ENCODE measurements at places on chromosomes 12 and 14. TPM values are rescaled to one million over a fixed set of nuclear protein-coding genes. Genes with fewer than 3 reads are reported as not detected.
A peak's percentile ranks its signal among the peaks of the same experiment; 100 is the strongest.

DNA sequence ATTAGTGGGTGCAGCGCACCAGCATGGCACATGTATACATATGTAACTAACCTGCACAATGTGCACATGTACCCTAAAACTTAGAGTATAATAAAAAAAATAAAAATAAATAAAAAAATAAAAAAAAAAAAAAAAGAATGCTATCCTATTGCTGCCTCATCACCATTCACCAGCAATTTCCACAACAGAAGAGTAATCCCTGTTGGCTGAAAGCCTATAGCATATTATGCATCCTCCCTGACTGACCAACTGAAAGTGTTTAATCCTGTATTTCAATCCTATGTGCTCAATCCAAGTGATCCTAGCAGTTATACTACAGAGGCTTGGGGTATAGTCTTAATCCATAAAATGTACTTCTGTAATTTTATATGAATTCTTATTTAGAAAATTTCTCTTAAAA lies 18.5 kb downstream of the DICER1 start:
- no peak for DNase-seq

DNA sequence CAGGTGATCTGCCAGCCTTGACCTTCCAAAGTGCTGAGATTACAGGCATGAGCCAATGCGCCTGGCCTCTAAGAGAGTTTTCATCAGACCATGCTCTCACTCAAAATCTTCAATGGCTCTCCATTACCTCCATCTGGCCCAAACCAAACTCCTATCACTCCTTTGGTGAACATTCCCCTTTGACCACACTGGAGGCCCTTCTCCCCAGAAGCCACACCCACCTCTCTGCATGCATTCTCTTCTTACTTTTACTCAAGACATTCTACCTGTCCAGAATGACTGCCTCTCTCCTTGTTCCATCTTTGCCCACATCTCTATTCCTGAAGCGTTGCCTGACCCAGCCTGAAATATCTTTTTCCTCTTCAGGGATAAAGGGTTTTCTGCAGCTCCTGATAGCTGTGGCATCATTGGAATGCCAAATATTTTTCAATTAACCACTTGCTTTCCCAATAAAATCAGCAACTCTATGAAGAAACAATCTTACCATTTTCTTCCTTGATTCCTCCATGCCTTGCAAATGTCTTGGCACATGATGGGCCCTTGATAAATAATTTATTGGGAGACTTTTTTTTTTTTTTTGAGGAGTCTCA lies 15.5 kb downstream of the PLEK2 start:
- DNase-seq, result no peak

- DNase-seq, result peak; percentile 13
Measured at GRCh38 chr14:24053548-24054323, 1.9 kb downstream of the CARMIL3 start.

GRCh38 chr14:94770251-94770749 lies 387 bp upstream of the GSC start:
- no peak for DNase-seq

DNA sequence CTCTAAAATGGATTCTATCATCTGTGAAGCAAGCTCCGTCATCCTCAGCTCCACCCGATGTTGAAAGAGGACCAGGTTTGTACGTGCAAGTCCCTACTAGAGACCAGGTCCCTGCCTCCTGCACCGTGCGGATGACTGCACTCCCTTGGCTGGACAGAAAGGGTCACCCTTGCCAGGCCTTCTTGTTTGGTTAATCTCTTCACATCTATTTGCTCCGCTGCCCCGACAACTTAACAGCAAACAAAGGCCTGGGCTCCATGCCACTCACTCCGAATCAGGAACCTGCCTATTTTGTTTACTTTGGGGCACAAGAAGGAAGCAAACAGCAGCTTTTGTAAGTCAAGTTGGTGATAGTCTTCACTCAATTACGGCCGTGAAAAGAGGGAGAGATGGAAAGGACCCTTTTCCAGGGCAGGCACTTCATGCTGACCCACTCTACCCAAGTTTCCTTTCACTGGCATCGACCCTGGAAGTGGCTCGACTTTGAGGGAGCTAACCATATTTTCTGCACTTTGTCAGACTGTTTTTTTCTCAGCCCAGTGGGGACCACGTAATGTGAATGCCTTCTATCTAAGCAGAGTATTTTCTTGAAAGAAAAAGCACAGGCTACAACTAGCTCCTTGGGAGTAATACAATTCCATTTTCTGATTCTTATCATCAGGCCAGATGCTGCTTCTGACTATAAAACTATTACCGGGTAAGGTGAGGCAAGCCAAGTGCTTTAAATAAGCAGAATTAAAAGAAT lies 202.6 kb downstream of the FOXN3 start:
- DNase-seq, result peak; percentile 67

DNA sequence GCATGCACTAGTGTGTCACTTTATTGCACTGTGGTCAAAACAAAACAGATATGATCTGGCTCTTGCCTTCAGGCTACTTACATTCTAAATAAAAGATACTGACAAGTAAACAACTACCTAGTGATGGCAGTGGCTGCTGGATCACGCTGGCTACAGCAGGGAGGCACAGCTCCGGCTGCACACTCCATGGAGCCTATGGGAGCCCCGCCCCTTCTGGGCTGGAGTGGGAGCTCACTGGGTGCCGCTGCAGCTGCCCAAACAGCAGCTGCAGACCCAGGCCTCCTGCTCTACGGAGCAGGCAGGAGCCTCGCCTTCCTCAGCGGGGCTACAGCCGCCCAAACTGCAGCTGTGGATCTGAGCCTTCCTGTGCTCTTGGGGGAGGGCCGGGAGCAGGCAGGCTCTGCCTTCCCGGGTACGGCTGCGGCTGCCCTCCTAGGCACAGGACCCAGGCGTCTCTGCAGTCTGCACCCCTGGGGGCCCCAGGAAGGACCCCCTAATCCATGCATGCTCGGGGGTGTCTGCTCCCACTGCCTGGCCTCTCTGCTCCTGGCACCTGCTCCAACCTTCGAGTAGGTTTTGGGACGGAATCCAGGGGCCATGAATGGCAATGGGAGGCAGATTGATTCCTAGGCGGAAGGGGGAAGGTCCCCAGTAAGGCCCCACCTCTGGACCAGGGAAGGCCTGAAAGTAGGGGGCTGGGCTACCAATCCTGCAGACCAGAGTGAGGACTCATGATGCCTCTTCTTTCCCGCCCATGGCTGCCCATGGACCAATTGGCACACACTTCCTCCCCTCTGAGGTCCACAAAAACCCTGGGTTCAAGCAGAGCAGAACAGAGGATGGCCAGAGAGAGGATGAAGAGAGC lies 253.1 kb downstream of the ANO6 start:
- DNase-seq, result no peak

- DNase-seq, result no peak
Measured at GRCh38 chr14:99413172-99413571, 67.5 kb downstream of the SETD3 start.

- DNase-seq, result no peak
Measured at GRCh38 chr12:42757624-42758119, 168.1 kb upstream of the PRICKLE1 start.

GRCh38 chr12:44972746-44973421 lies 78.0 kb downstream of the DBX2 start:
- DNase-seq, result no peak

- no peak for DNase-seq
Measured at GRCh38 chr12:16599081-16599480, 6.9 kb downstream of the LMO3 start.

- DNase-seq, result no peak
Measured at GRCh38 chr14:64463195-64463594, 2.1 kb upstream of the AKAP5 start.

DNA sequence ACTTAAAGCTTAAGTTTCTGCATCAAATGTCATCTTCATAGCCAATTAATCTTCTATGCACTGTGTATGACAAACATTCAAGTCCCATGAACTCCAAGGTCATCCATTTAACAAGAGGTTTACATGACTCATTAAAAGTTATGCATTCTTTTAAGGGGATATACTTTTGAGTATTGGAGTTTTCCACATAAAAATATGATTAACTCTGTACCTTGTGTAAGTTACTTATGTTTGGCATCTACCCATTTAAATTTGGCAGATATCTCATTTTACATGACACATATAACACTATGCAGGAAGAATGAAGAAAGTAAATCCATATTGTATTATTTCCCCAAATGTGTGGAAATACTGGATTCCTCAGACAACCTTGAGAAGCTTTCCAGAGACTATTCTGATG lies 240.2 kb downstream of the PAX9 start:
- DNase-seq, result no peak

GRCh38 chr12:79710707-79711483 lies 20.1 kb upstream of the PAWR start:
- no peak for DNase-seq

DNA sequence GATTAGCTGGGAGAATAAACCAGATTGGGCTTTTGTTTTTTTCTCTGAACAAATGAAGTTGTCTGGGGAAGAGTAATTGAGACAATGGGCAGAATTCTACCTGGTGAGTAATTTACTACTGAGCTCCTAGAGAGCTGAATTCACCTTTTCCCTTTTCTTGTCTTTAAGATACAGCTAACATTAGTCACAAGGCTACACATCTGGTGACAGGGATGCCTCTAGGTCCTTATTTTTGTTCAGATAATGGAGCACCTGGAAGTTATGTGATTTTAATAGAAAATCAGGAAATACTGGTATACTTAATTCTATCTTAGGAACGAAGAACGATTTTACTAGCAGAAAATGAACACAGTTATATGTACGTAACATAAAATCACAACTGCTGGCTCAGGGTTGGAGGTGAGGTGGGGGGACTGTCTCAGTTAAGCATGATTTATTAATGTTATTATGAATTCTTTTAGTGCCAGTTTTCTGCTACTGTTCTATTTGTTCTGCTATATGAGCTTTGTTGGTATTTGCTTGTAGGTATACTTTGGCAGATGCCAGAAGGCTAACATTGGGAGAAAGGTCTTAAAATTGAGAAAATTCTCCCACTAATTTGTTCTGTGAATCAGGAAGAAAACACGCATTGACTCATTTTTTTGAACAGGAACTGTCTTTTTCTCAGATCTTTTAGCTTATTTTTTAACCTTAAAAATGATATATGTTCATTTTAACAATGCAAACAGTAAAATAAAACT lies 482.7 kb upstream of the RGS6 start:
- no peak for DNase-seq

DNA sequence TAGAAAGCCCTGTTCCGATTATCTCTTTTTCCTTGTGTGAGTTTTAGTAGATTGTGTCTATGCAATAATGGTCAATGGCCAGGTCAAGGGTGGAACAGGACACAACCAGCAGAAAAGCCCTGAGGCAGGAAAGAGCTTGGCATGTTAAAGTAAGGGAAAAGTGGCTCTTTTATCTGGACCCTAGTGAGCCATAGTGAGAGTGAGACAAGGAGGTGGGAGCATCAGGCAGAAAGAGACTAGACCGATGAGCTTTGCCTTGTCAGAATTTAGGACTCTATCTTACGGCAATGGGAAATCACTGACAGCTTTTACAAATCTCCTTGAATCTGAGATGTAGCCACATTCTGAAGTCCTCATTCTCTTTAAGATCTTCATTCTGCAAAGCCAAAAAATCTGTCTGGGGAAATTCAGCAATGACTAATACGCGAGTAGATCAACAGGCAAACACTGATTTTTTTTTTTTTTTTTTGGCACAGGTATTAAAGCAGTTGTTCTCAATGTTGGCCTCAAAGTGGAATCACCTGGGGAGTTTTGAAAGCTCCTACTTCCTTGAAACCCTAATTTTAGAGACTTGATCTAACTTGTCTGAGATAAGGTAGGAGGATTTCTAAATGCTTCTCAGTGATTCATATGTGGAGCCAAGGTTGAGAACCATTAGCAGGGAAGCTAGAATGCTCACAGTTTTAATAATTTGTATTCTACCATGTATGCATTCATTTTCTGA lies 33.9 kb downstream of the TMEM19 start:
- no peak for DNase-seq

DNA sequence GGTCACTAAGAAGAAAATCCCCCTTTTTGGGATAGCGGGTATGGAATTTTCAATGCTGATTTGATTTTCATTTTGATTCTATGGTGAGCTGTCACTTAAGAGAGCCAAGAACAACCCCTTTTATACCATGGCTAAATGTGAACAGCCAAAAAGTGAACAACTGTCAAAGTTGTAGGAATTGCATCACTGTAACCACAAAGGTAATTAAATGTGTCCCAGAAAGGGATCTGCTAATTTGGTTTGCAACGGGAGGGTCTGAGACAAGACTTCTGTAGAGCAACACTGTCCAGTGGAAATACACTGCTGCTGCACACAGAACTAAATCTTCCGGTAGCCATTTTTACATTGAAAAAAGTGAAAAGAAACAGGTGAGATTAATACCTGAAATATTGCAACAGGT lies 14.6 kb downstream of the CHST11 start:
- no peak for DNase-seq

DNA sequence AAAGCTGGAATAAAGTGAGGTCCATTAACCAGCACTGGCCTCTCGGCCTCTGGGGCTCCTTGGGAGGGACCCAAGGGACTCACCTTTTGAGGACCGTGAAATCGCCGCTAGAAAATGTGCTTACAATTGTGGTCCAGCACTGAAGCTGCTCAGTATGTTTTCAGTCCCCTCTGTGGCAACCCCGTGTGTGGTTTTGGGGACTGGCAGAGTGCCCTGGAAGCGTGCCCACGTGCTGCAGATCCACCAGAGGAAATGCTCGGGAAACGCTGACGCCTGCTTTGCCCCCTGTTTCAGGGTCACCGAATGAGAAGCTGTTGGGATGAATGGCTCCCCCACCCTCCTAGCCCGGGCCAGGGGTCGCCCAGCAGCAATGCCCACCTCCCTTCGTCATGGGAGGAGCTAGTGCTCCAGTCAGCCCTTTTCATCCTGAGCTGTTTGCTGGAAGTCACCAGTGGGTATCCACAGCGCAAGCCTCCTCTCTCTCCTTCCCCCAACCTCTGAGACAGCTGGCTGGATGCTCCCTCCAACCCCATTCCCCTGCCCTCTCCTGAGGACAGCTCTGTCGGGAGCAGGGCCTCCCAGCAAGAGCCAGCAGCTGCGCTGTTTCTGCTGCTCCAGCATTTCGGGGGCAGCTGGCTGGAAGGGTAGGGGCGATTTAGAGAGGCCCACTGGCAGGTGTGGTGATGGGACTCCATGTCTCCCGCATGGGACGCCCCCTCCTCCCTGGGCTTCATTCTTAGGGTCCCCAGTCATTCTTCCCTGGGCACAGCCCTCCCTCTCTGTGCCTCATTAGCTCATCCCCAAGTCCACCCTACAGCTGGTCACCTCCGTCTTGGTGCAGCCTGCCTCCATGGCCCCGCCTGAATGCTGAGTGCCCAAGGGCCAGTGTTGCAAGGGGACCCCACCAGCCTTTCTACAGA lies 33.2 kb upstream of the PPP1R13B start:
- DNase-seq, result peak; percentile 79

GRCh38 chr14:65703996-65704395 lies 291.5 kb downstream of the FUT8 start:
- DNase-seq, result no peak

The PRH2 gene
- not detected for total RNA-seq

The SLC10A1 gene
- not detected for total RNA-seq

The CABP1 gene
- total RNA-seq, result 0.77 TPM

The RASAL1 gene
- 10.2 TPM for total RNA-seq

The CD27 gene
- total RNA-seq, result 2.4 TPM

The FAM186B gene
- 0.11 TPM for total RNA-seq

The NOP9 gene
- 49.8 TPM for total RNA-seq

The POU6F1 gene
- total RNA-seq, result 4.9 TPM

The SERPINA5 gene
- total RNA-seq, result 2.9 TPM

The ABCD4 gene
- total RNA-seq, result 46.6 TPM

The TEAD4 gene
- 10.7 TPM for total RNA-seq

All from colonic mucosa (tissue), 4 donors.